ENCODE measurements at places on chromosomes 6 and 20.

GRCh38 chr20:41007481-41007880 is 21.1 kb upstream of the TOP1 start:
- no peak for DNase-seq

DNA sequence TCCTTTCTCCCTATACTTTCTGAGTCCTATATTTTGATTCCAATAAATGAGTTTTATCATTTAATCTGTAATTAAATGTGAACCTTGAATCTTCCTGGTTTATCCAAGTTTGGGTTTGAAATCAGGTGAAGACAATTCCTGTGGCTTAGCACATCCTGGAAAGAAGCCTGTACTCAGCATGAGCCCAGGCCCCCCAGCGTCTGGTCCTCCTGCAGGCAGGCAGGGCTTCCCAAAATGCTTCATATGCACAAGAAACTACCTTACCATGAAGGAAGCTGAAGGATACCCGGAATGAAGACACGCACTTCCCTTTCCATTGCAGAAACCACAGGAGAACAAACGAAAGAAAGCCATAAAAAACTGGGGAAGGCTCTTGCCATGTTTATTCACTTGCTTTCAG is 157.4 kb upstream of the PDE10A start:
- DNase-seq: no peak

DNA sequence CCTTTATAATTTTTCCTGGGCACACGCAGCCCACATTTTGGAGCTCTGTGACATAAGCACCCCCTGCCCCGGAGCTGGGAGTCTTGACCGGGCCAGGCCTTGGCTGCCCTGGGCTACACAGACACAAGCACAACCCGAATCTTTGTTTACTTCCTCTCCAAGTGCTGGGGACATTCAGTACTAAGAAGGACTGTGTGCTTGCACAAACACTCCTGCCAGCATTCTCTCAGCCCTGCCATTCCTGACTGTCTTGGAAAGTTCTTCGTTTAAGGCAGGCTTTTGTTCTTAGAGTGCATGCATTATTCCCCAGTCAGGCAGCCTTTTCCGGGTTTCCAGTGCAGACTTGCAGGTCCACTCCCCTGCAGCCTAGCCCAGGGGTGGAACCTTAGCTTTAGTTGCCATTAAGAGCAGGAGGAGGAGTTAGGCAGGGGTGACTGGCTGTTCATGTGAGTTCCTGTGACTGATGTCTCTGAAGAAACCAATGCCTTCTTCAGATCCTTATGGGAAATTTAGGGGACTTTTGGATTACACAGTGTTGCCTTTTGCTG is 28.6 kb downstream of the FOXO3 start:
- DNase-seq: no peak

DNA sequence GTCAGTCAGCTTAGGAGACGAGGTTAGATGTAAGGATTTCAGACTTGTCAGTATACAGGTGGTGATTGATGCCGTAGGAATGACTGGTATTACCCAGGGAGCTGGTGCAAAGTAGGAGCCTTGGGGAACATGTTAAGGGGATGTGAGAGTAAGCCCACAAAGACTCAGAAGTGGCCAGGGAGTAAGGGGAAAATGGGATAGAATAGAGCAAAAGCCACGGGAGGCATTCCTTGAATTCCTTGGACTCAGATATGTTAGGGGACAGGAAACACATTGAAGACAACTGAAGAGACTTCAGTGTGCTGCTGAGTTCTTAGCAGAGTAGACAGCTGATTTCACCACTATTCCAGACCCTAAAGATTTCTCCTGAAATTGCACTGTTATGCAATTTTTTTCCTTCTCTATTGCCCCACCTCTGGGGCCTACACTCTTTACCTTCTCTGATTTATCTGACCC is 1.2 kb upstream of the ACAT2 start:
- DNase-seq: no peak

GRCh38 chr6:141359953-141360352 is 772.8 kb upstream of the GJE1 start:
- no peak for DNase-seq

GRCh38 chr6:29631860-29632731 is 887 bp downstream of the GABBR1 start:
- DNase-seq: no peak

- DNase-seq: no peak
These were observed 35.0 kb upstream of the MLIP start for GRCh38 chr6:54076159-54076789.

DNA sequence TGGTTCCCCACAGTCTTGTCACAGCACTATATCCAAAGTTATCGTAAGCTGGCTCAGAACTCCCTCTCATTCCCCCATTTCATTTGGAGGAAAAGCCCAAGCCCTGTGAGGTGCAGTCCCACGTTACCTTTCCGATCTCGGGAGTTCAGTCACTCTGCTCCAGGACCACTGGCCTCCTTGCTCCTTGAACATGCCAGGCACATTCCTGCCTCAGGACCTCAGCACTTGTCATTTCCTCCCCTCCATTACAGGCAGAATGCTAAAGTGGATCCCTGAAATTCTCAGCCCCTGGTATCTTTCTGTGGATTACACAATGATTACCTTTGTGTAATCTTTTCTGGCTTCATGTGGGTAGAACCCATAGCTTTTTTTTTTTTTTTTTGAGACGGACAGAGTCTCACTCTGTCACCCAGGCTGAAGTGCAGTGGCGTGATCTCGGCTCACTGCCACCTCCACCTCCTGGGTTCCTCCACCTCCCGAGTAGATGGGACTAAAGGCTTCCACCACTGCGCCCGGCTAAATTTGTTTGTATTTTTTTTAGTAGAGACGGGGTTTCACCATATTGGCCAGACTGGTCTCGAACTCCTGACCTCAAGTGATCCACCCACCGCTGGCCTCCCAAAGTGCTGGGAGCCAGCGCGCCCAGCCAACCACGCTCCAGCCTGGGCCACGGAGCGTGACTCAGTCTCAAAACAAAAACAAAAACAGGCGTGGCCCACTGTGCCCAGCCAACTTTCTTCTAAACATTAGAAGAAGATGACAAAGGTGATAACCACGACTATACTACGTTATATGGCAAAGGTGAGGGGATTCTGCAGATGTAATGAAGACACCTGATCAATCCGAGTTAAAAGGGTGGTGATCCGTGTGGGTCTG is 4.0 kb upstream of the OXT start:
- no peak for DNase-seq

DNA sequence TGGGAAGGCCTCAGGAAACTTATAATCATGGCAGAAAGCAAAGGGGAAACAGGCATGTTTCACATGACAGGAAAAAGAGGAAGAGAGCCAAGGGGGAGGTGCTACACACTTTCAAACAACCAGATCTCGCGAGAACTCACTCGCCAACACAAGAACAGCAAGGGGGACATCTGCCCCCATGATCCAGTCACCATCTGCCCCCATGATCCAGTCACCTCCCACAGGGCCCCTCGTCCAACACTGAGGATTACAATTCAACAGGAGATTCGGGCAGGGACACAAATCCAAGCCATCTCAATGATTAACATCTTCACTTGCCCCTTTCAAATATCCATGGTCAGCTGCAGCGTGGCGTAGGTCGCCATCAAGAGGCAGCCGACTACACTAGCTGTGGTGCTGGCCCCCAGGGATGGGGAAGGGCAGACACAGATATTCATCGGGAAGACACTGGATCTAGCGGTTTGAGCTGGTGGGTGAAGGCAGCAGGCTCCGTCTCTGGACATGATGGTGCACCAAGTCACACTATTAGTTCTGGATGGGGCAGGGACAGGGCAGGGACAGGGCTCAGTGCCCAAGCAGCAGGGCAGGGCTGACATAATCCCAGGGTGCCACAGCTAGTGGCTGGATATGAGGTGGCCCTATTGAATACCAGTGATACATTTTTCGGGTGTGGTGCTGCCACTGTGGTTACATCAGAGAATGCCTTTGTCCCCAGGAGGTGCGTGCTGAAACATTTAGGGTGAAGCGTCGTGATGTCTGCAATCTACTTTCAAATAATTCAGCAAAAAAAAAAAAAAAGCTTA is 31.6 kb downstream of the TUBB2B start:
- no peak for DNase-seq

DNA sequence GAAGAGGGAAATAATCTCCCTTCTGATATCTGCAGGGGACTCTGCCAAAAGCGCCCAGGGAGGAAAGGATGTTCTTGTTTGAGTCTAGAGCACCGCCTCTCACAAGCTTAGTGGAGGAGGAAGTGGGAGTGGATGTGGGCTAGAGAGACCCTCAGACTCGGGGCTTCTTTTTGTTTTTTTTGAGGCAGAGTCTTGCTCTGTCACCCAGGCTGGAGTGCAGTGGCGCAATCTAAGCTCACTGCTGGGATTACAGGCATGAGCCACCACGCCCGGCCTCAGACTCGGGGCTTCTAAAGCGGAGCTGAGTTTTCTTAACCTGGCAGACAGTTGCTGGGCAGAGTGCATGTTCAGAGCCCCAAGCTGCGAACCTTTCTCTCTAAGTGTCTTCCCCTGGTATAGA is 310.8 kb downstream of the BMP7 start:
- DNase-seq: no peak

DNA sequence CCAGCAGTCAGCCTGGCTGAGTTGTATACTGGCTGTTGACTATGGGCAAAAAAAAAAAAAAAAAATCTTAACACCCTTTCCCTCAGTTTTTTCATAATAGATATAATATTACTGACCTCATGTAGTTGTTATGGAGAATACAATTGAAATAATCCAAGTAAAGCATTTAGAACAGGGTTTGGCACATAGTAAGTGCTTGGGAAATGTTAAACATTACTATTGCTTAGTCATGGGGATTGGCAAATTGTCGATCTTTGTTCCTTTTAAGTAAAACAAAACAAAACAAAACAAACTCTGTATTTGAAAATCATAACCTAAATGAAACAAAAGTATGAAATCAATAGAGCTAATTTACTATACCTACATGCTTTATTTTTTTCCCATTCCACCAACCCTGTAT is 458.4 kb downstream of the GRIK2 start:
- DNase-seq: no peak

DNA sequence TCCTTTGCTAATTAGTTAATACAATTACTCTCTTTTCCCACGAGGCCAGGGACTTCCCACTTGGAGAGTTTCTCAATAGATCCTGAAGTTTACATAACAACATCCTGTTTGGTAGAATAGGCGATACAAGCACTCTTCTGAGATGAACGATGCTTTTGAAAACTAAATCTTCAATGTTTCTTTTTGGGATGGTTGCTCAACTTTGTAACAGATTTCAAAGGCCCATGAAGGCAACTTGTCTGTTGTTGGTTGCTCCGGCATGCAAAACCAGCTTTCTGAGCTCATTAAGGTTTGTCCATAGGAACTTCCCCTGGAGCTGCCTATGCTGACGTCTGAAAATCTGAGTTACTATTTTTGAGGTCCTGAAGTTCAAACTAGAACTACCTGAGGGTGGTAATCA is 25.9 kb upstream of the ROS1 start:
- DNase-seq: no peak
